NCI-H524 (cell line): ENCODE measurements at places on chromosomes 1 and 21.

DNA sequence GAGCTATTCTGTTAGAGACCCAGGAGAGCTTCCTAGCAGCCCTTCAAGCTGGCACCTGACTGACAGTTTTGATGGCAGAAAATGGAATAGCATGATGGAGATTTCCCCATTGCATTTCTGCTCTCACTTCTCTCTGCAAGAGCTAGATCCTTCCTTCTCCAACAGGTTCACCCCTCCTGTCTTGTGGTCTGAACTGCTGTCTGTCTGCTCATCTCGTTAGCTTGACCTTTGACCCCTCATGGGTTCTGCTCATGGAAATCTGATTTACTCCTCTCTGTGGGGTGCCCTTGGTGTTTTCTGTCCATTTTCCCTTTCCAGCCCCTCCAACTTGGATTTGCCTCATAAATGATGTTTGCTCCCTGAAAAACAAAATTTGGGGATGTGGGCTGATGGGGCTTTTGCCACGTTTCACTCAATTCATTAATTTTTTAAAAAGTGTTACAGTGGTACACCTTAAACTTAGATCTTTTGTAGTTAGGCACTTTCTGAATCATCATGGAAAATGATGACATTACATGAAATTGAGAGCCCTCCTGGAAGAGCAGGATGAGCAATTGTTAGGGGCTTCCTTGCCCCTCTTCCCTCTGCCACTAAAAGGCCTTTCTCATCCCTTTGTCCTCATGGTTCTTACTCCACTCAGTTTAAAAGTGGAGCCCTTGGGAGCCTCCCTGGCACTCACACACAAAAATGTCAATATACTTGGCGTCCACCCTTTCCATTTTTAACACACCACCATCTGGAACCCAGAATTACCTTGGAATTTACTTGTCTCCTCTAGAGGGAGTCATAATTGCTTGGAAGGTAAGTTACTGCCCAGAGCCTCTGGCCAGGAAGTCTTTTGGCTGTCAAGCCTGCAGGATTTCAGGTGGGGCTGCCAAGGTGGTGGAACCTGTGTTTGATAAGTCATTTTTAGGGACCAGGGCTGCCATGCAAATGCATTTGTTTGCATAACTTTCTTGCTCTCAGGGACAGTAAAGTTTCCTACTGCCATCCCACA, 31.9 kb upstream of the IL19 start:
- peak; percentile 62 for DNase-seq

DNA sequence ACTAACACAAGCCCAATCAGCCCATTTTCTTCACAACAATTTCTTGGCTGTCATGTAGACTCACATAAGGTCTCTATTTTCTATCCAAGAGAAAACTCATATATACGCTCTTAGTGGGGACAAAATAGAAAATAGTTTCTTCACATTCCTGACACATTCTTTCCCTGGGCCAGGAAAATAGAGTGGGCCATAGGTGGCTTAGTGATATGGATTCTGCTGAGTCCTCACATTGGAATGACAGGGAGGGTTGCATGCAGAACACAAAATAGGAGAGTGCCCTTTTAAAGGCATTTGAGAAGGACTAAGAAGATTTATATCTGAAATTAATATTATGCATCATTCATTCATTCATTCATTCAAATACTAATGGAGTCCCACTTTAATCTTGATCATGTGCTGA, 207.7 kb downstream of the LYPLAL1 start:
- no peak for DNase-seq

DNA sequence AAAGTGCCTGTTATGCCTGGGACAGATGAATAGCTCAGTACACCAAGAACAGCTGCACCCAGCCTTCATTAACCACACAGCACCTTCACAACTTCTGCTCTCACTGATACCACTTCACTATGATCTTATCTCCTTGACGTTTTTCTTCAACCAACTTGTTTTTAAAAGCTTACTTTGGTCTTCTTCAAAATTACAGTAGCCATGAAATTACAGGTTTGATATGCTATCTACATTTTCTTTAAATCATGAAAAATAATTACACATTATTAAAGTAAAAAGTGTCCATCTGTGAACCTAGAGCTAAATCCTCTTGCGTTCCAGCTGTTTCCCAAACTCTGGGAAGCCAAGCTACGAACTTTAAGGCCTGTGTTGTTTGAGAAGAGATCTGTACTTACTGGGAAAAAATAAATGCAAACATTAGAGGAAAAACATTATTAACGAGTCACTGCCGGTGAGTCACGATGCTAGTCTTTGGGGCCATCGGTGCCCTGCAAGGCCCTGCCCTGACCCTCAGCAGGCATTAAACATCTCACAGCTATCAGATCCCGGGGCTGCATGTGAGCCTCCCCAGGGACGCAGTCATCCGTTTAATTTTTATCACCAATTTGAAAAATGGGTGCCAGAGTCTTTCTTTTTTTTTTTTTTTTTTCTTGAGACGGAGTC, 56.3 kb upstream of the GPR153 start:
- DNase-seq = no peak

DNA sequence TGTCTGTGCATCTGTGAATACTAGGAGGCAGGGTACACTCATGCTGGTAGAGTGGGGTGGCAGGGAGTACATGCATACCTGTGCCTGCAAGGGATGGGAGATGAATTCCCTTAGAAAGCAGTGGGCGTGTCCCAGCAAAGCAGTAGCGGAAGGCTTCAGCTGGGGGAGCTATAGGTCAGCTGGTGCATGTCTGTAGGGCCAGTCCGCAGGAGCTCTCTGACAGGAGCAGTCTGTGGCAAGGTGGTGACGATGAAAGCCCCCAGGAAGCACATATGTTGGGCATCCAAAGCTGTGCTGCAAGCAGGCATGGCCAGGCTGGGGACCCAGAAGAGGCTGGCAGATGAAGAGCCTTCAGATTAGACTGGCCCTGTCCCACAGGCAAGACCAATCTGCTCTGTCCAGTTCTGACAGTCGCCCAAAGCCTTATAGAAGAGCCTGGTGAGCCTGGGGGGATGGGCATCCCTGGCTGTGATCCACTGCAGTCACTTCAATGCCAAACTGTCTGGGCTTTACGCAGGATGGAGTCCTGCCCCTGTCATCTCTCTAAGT, 1.8 kb upstream of the OR2M4 start:
- DNase-seq = no peak

DNA sequence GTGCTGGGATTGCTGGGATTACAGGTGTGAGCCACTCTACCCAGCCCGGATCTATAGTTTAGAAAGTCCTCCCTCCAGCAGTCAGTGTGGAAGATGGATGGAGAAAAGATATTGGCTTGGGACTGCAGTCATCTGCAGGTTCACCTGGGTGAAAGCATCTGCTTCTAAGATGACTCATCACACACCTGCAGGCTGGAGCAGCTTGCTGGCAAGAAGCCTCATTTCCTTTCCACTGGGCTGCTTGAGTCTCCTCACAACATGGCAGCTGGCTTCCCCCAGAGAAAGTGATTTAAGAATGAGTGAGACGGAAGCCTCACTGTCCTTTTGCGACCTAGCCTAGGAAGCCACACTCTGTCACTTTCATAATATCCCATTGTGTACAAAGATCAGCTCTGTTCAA, 50.0 kb downstream of the FOXO6 start:
- no peak for DNase-seq

- DNase-seq = no peak
These were observed 194.3 kb upstream of the GREM2 start for GRCh38 chr1:240806200-240806745.

GRCh38 chr21:28496517-28496916, 496.2 kb downstream of the LTN1 start:
- no peak for DNase-seq

GRCh38 chr1:94701796-94702441, 118.2 kb upstream of the SLC44A3 start:
- DNase-seq = no peak

DNA sequence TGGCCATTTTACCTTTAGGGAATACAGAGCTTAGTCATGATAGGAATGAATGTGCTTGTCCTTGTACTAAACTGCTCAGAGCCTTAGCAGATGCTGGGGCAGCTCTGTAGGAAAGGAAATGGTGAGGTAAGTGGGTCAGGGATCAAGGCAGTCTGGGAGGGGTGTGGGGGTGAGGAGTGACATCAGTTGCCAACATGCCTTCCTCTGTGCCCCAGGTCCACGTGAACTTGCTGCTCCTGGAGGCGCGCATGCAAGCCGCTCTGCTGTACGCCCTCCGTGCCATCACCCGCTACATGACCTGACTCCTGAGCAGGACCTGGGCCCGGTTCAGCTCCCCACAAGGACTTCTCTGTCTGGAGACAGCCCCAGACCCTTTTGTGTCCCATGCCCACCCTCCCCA, 21.2 kb downstream of the SESN2 start:
- DNase-seq = no peak

DNA sequence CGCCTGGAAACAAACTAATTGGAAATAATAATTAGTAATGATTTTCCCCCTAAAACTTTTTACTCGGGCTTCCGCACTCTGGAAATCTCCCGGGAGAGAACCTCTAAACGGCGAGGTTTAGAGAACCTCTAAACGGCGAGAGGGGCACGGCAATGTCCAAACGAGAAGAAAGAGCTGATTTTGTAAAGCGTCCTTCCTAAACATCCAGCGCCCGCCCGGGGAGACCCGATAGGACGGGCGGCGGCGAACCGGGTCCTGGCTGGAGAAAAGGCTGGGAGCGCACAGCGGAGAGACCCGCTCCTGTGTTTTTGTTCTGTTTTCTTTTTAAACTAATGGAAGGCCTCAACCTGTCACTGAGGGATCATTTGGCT, 1.6 kb downstream of the PAX7 start:
- no peak for DNase-seq

- DNase-seq = peak; percentile 27
These were observed 216.5 kb upstream of the VAMP3 start for GRCh38 chr1:7554385-7555235.

DNA sequence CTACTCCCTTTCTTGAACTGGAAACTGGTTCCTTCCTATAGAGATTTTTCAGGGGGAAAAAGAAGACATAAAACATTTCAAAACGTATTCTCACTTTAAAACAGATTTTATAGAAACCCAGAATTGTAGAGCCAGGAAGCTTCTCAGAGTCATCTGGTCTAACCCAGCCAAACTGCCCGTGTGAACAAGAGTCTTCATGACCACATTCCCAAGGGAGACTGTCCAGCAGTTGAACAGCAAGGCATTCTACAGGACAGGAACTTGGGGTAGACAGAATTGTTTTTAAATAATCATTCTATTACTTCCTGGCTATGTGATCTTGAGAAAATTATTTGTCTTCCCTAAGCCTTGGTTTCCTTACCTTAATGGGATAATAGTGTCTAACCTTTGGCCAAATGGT, 163.5 kb upstream of the IVNS1ABP start:
- no peak for DNase-seq

GRCh38 chr1:15299179-15299578, 52.2 kb downstream of the FHAD1 start:
- DNase-seq = no peak

- DNase-seq = no peak
These were observed 4.1 kb upstream of the COL6A2 start for GRCh38 chr21:46093668-46094400.

DNA sequence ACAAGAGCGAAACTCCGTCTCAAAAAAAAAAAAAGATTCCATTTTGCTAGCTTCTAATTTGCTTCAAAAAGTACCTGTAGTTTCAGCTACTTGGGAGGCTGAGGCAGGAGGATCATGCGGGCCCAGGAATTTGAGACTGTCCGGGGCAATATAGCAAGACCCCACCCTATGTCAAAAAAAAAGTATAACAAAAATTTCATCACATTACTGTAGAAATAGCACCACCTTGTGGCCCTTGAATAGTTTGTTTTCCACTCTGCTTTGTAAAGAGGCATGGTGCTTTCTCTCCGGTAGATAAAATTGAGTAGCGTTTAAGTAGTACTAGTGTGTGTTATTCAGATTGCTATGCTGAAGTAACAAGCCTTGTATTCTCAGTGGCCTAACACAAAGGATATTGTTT, 18.2 kb upstream of the MSTO1 start:
- peak; percentile 61 for DNase-seq

- DNase-seq = no peak
These were observed 13.5 kb downstream of the RUNX1 start for GRCh38 chr21:35035581-35035980.

GRCh38 chr1:98556521-98557158, 104.9 kb upstream of the SNX7 start:
- no peak for DNase-seq

DNA sequence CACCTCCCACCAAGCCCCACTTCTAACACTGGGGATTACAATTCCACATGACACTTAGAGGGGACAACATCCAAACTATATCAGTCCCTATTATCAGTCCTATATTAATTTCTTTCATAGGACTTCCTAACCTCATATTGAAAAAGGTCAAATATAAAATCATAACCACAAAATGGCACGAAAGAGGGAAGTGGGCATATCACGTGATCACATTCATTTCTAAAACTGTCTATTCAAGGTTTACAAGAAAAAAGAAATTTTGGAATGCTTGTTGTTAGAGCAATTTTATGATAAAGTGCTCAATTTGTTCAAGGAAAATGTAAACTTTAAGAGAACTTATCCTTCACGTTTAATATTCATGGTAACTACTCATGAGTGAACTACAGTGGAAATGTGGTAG, 13.2 kb upstream of the CDC7 start:
- no peak for DNase-seq

DNA sequence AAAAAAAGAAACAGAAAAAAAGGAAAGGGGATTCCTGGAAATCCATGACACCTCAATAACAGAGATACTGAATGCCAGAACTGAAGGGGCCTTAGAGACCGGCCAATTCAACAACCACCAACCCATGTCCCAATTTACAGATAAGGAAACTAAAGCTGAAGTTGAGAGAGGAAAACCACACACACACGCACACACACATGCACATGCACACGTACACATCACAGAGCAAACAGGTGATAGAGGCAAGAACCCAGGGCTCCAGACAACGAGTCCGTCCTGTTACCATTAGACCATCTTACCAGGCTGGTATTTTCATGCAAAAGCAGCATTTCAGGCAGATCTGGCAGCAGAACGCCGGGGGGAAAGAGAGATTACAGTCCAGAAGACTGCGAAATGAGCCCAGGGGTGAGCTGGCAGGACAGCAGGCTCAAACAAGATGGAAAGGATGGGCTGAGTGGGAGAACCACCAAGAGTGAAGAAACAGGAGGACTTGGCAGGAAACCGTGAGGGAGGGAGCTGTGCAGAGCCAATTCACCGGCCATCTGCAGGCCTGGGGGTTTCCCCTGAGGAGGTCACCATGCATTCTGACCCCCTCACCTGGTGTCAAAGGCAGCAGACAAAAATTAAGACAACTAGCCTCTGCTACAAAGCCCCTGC, 43.5 kb downstream of the PAFAH2 start:
- no peak for DNase-seq

DNA sequence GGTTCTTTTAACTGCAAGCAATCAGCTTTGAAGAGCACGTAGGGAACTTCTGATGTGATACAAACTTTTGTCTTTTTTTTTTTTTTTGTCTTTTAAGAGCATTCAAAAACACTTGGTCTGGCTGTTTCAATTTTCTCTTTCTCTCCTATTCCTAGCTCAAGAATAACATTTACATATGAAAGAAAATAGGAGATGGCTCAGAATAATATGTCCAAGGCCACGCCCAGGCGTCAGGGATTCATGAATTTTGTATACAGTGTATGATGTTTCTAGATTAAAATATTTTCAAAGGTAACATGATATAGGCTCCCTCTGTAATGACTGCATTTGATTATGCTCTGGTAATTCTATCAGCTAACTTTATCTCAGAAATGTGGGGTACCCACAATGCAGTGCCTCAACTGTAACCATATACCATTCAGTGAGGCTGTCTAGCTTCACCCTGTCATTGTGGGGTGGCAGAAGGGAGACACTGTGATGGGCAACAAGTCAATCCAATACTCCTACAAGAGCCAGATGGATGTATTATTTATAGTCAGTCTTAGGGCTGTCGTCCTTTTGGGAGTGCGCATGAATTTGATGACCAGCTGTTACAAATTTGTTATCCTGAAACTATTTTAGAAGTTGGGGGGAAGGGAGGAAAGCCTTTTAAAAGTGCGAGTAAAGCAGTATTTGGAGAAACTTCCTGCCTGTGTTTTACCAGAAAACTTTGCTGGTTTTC, 1.5 kb upstream of the AKNAD1 start:
- DNase-seq = peak; percentile 82
